ENCODE measurements at places on chromosomes 11 and 22.

- DNase-seq: no peak
Measured at GRCh38 chr11:65003282-65003681, 6.5 kb upstream of the BATF2 start.

DNA sequence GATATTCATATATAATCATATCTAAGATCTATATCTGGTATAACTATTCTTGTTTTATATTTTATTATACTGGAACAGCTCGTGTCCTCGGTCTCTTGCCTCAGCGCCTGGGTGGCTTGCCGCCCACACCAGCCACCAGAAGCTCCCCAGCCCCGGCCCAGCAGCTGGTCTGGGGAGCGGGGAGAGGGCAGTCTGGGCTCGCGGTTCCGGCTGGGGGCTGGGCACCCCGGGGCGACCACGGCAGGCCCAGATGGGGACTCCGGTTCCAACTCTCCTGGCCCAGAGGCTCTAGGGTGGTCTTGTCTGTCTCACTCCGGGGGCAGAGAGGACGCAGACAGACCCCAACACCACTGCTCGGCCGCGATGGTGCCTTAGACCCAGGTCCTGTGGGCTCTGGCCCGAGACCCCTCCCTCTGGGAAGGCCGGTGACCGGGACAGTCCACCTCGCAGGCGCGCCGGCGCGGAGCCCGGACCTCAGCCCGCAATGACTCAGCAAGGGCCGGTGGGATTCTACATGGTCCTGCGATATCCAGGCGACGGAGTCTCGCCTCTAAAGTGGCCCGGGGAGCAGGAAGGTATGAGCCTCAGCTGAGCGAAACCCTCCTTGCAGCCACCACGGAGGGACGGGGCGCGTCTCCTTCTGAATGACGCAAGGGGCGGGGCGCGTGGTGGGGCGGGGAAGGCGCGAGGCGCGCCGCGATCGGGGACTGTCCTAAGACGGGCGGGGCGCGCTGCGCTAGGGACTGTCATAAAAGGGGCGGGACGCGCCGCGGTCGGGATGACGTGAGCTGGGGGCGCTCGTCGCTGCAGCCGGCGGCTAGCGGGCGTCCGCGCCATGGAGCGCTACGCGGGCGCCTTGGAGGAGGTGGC lies at the start of gene DGCR6:
Gene DGCR6 (plus strand): TSS at position 781 of the 870 bp plus-strand sequence. CDS start 55 bp downstream, at position 836.
- DNase-seq: no peak

DNA sequence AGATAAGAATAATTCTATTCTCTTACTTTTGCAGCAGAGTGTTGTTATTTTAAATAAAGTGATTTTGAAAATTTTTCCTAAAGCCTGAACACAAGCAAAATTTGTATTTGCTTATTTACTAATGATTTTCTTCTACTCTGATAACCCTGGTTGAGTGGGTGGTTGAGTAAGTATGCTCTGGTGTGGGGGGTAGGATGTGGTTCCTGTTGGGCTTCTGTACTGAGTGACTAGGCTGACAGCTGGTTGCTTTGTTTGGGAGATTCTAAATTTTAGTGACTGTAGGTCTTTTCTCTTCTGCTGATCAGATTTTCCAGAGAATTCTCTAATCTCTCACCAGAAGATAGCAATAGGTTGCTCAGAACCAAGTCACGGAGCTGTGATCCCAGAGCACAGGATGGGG lies 61.6 kb downstream of the METTL15 start:
- DNase-seq: no peak

DNA sequence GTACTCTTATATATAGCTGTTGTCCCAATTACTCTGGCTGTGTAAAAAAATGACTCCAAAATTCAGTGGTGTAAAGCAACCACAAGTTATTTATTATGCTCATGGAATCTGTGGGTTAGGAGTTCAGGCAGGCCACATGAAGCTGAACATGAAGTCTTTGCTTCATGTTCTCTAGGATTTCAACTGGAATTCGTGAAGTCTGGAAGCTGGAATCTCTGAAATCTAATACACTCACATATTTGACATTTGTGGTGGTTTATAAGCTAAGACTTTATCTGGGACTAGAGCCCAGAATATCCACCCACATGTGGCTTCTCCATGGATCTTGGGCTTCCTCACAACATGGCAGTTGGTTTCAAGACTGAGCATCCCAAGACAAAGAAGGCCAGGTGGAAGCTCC lies 430.6 kb downstream of the MIAT start:
- DNase-seq: no peak

- no peak for DNase-seq
Measured at GRCh38 chr11:111911563-111912401, at the start of gene CRYAB. Gene CRYAB (minus strand): TSS chr11:111911770. CDS start chr11:111911724, 46 bp downstream.

DNA sequence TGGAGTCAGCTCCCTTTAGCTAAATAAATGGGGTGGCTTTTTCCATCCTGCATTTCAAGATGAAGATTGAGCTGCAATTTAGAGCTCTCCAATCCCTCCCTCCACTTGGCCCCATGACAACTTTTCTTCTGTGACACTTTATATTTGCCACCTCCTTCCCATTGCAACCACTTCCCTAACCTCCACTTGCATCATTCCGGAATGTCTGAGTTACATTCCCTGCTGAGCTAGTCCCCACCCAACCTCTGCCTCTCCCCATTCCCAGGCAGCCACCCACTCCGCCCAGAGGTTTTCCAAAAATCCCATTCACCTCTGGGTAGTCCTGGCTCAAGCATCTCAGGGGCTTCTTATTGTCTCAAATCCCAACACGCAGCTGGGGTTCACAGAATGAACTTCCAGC lies 24.7 kb downstream of the PC start:
- DNase-seq: no peak

DNA sequence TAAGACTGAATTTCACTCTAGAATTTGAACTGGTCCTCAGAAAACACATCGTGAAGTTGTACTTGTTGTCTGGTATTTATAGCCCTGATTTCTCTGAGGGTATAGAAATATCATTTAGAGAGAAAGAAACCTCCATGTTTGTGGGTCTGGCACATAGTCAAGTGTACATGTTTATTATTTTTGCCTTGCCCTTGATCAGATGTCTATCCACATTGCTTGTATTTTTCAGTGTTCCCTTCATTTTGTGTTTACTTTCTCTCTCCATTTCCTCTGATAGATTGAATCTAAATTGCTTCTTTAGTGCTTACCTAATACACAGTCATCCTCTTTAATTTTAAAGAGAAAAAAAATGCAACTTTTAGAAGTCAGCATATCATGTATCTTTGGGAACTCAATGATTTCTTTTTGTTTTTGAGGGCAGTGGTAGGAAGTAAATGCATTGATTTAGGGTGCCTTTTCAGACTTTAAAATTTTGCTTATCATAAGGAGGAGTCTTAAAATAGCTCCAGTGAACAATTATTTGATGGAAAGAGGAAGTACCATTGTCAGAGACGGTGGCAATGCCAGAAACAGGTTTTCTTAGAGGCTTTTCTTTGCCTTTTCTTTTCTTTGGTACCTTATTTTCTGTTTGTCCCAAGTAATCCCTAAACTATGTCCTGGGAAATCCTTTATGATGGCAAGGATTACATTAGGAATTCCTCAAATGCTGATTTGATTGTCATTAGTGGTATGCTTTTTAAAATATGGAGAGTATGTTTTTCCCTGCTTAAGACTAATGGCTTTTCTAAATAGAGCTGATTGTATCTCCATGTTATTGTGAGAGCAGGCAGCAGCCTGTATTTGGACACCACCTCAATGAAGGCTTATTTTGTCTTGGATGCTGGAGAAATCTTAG lies 29.8 kb upstream of the TECTA start:
- DNase-seq: no peak

DNA sequence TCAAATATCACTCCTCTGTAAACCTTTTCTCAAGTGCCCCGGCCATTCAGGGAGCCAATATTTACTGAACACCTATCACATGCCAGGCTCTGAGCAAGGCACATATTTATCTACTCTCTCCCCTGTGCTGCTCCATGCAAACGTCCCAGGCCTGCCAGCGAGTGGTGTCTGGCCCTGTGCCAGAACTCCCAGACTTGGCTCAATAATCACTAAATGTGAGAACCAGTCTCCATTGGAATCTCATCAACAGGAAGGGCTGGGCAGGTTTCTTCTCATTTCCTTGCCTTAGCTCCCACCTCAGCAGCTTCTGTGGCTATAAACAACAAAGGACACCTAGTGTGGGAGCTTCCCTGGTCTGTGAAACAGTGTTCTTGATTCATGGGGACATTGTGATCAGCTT lies 21.7 kb downstream of the RASSF10 start:
- no peak for DNase-seq

GRCh38 chr11:69040581-69041260 lies 8.0 kb upstream of the TPCN2 start:
- DNase-seq: no peak

DNA sequence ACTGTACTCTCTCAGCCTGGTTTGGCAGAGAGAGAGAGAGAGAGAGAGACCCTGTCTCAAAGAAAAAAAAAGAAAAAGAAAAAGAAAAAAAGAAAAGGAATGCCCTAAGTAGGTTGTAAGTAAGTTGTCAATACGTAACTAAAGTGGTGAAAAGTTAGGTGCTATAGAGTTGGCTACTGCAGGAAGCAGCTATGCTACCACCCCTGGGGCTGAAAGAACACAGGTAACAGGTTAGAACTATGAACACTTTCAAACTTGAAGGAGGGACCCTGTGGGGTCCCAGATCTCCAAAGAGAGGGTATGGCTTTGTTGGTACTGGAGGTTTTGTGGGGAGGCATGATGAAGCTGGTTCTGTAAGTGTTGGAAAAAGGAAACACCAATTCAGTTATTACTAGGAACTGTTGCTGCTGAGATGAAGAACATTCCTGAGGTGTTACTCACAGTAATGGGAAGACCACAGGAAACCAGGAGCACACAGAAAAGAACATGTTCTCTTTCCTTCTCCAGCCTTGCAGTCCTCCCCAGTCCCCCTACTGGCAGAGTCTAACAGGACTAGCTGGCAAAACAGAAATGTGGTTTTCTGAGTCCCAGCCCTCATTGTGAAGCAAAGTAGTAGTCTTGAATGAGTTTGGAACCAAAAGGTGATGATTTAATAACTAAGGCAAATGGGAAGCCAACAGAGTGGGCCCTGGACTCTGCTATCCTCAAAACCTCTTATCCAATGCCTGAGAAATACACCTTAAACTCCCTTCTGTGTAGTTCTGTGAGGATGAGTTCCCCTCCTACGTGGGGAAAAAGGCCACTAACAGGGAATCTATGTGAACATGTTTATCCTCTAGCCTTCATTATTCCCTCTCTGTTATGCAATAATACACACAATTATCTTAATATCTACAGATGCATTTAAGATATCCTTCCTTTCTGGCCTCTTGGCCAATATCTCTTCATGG lies 427.0 kb upstream of the DDI1 start:
- no peak for DNase-seq

- DNase-seq: no peak
Measured at GRCh38 chr22:21939461-21939913, 13.2 kb downstream of the PPM1F start.

Measured in stimulated activated CD8-positive, alpha-beta memory T cell treated with anti-CD3 and anti-CD28 coated beads, Interleukin-7, amount 100 ng/mL, for 4 hours (primary cell).